NCI-H1417 treated with DMSO at 0.1 percent for 48 hours (cell line): ENCODE measurements at places on chromosomes 6 and 20.
A peak's percentile ranks its signal among the peaks of the same experiment; 100 is the strongest.

- no peak for DNase-seq
Observed at GRCh38 chr20:47406849-47407682, 50.6 kb upstream of the ZMYND8 start.

- DNase-seq: no peak
Observed at GRCh38 chr6:127192911-127193541, 73.6 kb upstream of the RNF146 start.

- no peak for DNase-seq
Observed at GRCh38 chr6:34295721-34296120, 46.9 kb upstream of the SMIM29 start.

GRCh38 chr6:85126485-85127167 lies 323.3 kb upstream of the NT5E start:
- no peak for DNase-seq

DNA sequence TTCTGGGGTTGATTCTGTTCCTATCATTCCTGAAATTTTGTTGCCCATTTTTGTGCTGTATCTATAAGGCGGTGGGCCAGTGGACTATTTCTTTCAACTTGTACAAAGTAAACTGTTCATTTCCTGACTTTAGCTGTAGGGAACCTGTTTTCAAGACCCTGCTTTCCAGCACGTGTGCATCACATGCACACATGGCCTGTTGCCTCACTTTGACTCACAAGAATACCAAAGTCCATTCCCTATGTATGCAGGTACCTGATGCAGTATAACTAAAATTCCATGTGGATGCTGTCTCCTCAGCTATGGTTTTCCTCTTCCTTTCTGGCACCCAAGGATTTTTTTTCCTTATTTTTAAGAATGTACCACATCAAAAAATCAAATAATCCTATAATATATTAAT lies 284.1 kb upstream of the MANEA start:
- DNase-seq: no peak

- no peak for DNase-seq
Observed at GRCh38 chr20:15642676-15643075, 930.6 kb downstream of the KIF16B start.

DNA sequence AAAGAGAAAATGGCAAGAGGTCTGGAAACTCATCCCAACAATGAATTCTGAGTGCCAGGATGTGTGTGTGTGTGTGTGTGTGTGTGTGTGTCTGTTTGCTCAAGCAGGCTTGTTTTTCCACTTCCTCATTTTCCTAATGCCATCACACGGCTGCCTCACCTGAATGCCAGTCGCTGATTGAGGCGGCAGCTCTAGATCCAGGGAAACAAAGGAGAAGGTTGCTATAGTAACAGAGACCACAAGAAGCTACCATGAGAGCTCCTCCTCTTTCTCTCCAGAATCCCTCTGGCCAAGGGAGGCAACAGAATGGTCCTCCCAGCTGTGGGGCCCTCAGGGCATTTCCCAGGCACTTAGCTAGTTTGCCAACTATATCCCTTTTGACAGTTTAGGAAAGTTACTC lies 241.1 kb upstream of the TSHZ2 start:
- DNase-seq: no peak

GRCh38 chr6:109302176-109302575 lies 80.1 kb downstream of the CD164 start:
- DNase-seq: no peak

DNA sequence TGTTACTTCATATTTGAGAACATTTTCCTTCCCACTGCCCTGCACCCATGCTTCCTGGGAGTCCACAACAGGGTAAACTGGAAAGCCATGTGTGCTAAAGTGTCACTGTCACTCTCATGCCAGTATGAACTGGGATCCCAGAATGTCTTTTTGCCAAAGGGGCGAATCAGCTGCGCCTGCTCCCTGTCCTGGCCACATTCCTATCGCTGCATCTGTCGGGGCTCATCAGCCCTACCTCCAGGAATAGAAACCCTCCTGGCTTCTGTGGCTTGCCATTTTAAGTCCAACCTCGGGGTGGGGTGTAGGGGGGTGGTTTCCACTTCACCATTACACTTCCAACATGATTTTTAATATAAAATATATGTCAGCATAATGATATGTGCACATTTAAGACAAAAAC lies 933 bp downstream of the KLHL31 start:
- DNase-seq: no peak

DNA sequence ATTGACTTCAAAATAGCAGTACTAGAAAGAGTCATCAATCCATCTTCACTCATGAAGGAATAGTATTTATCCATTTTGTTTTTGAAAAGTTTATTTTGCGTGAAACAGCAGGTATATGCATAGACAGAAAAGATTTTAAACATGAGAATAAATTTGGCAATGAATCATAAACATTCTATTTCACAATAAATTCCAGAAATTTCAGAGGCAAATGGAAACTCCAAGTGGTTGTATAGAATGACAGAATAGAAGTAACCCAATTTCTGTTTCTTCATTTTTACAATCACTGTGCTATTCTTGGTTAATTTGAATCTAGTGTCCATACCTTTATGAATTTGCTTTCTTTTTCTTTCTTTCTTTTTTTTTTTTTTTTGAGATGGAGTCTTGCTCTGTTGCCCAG lies 173.0 kb upstream of the ECI2 start:
- DNase-seq: no peak

DNA sequence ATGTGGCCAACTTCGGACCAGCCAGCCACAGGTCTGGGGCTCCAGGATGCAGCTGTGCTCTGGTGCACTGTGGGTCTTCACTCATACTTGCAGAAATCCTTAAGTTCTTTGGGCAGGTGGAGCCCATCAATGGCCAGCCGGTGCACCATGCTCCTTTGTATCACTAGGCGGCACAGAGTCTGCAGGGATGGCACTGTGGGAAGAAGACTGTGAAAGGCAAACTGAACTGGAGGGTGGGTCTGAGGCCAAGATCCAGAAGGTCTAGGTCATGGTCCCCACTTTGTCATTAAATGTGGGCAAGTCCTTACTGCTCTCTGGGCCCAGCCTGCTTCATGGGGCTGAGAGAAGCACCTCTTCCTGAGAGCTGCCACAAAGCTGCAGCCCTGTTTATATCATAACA lies 1.3 kb upstream of the SPATA25 start:
- no peak for DNase-seq

- DNase-seq: no peak
Observed at GRCh38 chr6:27290065-27290849, 21.8 kb downstream of the POM121L2 start.

DNA sequence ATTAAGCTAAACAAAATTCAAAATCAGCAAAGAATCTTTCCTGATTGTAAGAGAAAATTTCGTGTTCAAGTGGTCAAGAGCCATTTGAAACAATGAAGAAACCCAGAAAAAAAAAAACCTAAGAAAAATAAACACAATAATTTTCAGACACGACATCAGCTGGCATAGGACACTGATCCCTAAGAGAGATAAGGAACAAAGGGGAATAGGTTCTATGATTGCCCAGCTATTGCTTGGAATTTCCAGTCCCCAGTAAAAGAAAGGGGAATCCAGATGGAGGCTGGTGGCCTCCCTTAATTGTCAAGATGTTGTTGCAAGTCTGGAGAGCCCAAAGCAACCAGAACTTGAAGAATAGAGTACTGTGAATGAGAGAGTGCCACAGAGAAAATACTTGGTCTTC lies 48.5 kb downstream of the COL12A1 start:
- DNase-seq: no peak

- no peak for DNase-seq
Observed at GRCh38 chr6:159086033-159086618, 41.3 kb upstream of the TAGAP start.

GRCh38 chr20:57663681-57664451 lies 43.6 kb upstream of the ZBP1 start:
- DNase-seq: no peak

- no peak for DNase-seq
Observed at GRCh38 chr20:19770375-19770774, 12.3 kb downstream of the RIN2 start.

DNA sequence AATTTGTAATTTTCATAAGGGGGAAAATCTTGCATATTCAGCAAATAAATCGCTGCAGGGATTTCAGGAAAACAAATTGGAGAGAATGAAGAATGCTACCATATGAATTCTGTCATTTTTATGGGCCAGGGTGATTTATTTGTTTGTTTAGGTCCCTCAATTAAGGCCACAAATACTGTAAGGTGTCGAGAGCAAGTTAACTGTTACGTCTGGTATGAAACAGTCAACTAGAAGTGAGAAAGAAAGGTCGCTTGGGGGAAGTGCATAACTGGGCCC lies 166.9 kb upstream of the TSHZ2 start:
- DNase-seq: peak; percentile 38

DNA sequence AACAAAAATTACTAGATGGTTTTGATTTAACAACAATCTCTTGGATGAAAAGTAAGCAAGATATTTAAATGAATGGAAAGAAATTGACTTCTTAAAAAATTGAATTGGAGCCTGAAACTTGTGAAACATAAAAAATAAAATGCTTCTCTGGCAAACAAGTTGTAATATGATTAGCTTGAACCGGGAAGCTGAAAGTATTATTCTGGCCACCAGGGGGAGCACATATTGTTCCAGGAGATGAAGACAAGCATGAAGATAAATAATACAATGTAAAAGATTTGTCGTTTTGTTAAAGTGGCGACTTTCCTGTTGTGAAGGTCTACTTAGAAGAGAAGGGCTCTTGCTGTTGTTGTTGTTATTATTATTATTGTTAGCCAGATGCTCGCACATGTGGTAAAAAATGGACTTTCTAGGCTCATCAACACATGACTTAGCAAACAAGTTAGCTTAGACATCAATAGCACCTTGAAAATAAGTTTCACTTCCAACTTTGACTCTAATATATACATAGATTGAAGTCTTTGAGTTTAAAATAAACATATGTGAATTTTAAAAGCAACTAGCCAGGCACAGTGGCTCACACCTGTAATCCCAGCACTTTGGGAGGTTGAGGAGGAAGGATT lies 14.2 kb downstream of the PAX1 start:
- peak; percentile 17 for DNase-seq

GRCh38 chr6:151191527-151191926 lies 48.2 kb upstream of the AKAP12 start:
- DNase-seq: peak; percentile 93
